ENCODE measurements at places on chromosomes 12 and 14.

DNA sequence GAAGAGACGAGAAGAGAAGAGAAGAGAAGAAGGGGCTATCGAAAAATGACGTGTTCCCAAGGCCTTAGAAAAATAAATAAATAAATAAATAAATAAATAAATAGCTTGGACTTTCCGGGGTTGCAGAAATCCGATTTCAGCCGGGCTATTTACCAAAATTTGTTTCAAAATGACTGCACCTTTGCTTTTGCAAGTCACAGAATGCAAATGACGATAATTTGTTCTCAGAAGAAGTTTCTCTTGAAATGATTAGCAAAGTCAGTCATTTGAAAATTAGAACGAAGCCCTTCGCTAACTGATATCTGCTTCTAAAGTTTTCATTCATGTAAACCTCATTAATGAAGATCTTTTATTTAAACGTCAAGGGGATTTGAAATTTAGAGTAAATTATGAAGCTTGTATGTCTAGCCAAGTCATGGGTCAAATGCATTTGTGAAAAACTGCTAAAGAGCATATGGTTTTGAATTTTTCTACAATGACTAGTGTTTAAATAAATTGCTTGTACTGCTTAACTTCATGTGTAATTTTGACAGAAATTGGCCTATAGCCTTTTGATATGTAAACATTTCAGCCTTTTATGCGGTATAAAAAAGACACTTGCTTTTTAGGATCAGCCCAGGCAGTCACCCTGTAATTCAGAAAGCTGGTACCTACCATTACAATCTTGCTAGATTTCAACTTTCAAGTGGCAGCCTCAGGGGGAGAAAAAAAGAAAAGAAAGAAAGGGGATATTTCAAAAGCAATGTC, 4.6 kb upstream of the GSC start:
- no peak for DNase-seq

DNA sequence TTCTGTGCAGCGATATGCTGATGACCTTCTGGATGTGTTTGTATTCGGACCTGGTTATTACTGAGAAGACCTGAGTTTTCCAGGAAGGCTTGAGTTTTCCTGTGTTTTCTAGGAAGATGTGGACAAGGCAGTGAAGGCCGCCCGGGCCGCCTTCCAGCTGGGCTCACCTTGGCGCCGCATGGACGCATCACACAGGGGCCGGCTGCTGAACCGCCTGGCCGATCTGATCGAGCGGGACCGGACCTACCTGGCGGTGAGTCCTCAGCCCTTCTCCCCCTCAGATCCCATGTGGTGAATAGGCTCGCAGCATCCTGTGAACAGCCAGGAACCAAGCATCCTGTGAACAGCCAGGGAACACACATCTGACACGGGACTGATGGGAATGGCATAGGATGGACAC, 16.3 kb downstream of the ALDH2 start:
- no peak for DNase-seq

DNA sequence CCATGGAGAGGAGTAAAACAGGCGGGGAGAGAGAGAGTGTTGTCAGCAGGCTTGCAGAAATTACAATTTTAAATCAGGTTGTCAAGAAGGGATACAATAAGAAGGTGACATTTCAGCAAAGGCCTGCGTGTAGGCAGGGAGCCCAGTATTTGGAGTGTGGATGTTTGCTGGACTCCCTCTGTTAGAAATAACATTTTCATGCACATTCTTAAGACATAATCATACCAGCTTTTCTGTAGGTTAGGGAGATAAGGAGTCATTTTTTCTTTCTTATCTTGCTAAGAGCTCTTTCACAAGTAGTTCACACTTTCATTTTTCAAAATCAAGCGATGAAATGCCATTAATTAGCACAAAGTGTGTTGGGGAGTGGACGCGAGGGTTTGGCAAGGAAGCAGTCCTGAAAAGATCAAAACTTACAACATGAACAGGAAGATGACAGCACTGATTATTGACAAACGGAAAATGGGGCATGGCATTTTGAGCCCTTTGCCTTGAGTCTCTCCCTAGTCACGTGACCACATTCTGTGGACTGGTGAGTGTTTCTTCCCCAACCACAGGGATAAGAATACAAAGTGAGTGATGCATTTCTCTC, 160.2 kb downstream of the DAD1 start:
- no peak for DNase-seq

DNA sequence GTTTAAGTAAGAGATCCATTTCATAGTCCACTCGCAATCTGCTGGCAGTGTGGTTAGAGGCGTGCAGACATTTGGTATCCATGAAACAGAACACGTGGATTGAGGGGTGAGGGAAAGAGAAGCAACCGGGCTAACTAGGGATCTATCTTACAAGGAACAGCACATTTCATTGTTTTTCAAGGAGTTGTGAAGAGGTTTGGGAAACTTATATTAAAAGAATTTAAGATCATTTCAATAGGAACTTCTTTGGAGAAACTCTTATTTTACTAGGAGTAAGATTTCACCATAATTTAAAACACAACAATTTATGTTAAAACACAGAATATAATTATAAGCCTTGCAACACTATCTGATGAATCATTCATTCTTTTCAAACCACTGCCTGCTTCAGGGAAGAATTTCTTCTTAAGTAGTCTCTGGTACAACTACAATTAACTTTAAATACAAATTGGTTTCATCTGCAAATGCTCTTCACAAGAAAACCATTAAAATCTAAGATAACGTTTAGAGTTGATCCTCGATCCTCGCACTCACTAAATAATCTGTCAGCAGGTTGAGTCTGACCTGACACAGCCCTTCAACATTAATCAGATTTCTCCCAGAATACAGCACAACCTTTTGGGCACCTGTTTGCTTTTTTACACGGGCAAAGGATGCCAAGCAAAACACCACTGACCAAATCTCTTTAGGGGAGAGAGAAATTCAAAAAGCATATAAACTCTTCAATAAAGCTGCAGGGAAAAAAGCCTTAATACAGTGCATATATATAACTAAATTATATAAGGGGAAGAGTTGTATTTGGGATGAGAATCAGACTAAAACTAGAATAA, 27.3 kb downstream of the PPTC7 start:
- DNase-seq = no peak

- DNase-seq = no peak
These were observed 164.6 kb downstream of the MSRB3 start for GRCh38 chr12:65443038-65443437.

- DNase-seq = no peak
These were observed 657.6 kb downstream of the MED13L start for GRCh38 chr12:115619889-115620288.

DNA sequence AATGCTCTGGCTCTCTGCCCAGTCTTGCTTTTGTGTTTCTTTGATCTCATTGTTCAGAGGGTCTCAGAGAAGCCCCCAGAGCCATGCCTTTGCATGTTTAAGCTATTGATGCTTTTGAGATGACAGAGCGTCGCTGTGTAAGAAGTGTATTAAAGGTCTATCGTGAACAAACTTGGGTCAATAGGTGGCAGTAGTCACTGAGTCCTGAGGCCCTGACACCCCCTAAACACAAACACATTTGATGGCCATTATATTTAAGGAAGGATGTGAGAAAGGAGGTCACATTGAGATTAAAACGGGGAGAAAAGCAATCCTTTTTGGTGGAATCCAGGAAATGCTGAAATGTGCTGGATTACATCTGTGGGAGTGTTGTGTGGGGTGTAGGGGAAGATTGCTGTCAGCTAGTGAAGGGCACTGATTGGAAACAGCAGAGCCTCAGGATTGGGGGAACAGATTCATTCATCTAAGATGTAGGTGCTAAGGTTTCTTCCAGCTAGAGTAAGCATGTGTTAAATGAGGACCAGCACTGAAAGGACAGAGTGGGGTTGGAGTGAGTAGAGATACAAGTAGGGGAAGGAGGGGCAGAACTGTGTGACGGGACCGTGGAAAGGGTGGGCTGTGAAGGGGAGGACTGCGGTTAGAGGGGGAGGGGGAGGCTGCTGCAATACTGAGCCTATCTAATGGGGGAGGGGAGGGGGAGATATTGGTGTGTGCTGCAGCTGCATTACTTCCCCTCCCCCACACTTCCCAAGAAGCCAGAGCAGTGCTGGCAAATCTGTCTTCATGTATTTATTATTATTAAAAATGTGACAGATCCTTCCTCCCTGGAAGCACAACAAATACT, 12.7 kb downstream of the NGDN start:
- DNase-seq = no peak

Data from NCI-H2081 (cell line).